Epithelial cell of umbilical artery (primary cell): ENCODE measurements at places on chromosomes 3 and 15. TPM values are rescaled to one million over a fixed set of nuclear protein-coding genes. Genes with fewer than 3 reads are reported as not detected.

The LRRC49 gene
- total RNA-seq: 8.4 and 10.0 TPM in 2 replicates

The CAMP gene
- not detected in 2 replicates for total RNA-seq

The TMCO5A gene
- total RNA-seq: not detected in 2 replicates

The CEMIP gene
- under 0.01 and 0.46 TPM in 2 replicates for total RNA-seq

The SLC51B gene
- not detected in 2 replicates for total RNA-seq

The SUSD5 gene
- total RNA-seq: 5.2 and 9.1 TPM in 2 replicates

The ZNF774 gene
- 0.97 and 3.8 TPM in 2 replicates for total RNA-seq

The SLC12A1 gene
- total RNA-seq: not detected in 2 replicates

The C3orf52 gene
- 4.2 and 4.6 TPM in 2 replicates for total RNA-seq
